ENCODE measurements at places on chromosomes 6 and 20.

GRCh38 chr6:167575158-167575696, 250.3 kb downstream of the TTLL2 start:
- no peak for DNase-seq

DNA sequence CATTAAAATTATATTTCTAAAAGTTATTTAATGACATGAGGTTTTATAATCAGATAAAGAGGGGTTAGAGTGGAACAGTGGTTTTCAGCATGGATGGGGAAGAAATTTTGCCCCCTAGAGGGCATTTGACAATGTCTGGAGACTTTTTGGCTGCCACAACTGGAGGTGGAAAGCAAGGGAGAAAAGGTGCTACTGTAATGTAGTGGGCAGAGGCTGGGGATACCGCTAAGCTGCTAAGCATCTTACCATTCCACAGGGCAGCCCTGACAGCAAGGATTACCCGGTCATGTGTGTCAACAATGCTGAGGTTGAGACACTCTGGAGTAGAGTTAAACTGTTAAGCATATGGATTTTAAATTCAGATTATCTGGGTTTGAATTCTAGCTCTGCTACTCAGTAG, 52.9 kb upstream of the FABP7 start:
- no peak for DNase-seq

DNA sequence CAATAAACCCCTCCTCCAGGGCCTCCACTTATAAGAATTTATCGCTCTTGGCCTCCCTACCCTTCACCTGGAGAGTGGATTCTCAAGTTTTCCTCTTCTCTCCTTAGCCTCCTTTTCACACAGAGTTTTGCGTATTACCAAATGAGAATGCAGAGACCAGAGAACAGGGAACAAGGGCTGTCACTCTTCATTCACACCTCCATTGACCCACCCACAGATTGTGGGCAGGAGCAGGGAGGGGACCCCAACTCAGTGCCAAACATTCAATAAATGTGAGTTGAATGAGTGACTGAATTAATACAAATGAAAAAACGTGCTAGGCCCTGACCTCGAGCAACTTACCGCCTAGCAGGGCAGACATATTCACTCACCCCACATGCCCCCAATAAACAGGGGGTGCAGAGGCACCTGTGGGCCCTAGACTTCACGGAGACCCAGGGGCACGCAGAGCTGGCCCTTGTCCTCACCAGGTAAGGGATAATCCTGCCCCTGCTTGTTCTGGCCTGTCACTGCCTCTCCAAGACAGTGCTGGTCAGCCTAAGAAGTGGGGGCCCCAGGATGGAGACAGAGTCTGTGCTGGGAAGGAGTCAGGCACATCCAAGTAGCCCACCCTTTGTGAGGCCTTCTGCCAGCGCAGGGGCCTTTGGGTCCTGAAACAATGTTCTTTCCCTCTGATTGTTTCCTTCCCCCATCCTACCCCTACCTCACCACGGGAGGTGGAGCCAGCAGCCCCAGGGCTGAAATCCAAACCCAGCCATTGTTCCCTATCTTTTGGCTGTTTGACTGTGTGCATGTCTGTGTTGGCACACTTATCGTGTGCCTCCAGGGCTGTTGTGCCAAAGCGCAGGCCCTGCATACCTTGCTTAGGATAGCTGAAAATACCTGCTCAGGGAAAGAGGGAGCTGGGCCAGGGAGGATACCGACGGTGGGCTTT, 8.4 kb upstream of the TJAP1 start:
- no peak for DNase-seq

DNA sequence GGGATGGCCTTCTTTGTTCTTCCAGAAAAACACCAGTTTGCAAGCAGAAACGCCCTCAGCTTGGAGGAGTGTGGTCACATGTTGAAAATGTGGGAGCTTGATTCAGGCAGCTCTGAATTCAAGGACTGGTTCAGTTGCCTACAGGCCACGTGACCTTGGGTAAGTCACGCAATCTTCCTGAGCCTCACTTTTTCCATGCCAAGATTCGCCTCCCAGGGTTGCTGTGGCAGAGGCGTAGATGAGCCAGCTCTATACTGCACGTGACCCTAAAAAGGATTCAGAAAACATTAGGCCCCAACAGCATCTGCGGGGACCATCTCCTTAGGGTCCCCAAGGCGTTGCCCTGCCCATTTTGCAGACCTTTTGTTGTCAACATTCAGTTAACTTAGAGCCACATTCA, 112.0 kb upstream of the SNX9 start:
- no peak for DNase-seq

GRCh38 chr20:51536116-51537069, 6.1 kb downstream of the NFATC2 start:
- DNase-seq = no peak

GRCh38 chr6:1231941-1232340, 80.0 kb upstream of the FOXQ1 start:
- DNase-seq = no peak

- DNase-seq = no peak
Observed at GRCh38 chr20:801678-802077, 31.8 kb upstream of the FAM110A start.

DNA sequence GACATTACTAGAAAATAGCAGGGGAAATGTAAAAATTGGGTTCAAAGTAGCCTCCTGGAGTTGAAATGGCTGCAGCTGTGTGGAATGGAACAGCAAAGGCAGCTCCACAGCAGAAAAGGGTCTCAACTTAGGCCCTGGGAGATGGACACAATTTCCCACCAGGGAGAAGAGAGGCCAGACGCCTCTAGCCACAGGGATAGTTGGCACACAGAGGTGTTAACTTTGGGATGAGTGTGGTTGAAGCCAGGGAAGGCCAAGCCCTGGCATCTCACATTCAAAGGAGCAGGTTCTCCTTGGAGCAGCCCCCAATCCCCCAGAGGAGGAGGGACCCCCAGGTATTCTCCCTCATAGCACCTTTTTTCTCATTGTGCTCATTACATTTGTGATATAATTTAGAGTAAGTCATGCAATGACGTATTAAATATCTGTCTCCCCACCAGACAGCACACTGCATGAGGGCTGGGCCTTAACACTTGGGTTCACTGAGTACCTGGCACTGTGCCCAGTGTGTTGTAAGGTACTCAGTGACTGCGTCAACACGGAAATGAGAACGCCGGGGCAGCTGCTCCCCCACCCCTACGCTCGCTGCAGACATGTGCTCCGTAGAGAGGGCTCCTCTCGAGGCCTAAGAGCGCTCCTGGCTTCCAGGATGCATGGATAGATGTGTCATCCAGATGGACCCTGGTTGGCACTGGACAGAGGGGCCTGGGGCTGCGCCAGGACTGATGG, 76.0 kb upstream of the CD93 start:
- DNase-seq = no peak

GRCh38 chr6:2708456-2708855, 42.3 kb downstream of the MYLK4 start:
- no peak for DNase-seq
